Lung (tissue), 17 donors: ENCODE measurements at places on chromosomes 6 and 20. TPM values are rescaled to one million over a fixed set of nuclear protein-coding genes. Genes with fewer than 3 reads are reported as not detected.

DNA sequence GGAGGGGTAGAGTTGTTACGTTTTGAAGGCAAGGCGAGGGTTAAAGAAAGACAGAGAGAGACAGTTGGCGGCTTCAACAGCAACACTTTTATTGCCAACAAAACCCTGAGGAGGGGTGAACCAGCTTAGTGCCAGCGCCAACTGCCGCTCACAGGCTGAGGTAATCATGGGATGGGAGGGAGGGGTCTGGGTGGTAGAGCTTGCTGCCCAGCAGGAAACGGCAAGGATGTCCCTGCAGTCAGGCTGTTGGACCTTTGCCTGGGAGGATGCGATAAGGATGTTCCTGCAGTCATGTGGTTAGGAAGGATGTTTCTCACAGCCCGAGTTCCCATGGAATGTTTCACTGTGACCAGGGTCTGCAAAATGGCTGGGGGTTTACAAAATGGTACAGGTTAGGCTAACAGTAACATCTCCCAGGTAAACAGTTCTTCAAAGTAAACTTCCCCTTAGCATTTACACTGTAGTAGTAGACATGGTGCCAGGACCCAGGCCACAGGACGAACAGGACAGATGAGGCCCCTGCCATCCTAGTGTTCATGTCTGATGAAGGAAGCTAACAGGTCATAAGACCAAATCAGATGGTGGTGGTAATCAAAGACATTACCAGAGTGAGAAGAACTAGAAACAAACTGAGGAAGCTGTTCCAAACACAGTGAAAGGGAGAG, 647.3 kb upstream of the DEFB115 start:
- DNase-seq, result no peak

DNA sequence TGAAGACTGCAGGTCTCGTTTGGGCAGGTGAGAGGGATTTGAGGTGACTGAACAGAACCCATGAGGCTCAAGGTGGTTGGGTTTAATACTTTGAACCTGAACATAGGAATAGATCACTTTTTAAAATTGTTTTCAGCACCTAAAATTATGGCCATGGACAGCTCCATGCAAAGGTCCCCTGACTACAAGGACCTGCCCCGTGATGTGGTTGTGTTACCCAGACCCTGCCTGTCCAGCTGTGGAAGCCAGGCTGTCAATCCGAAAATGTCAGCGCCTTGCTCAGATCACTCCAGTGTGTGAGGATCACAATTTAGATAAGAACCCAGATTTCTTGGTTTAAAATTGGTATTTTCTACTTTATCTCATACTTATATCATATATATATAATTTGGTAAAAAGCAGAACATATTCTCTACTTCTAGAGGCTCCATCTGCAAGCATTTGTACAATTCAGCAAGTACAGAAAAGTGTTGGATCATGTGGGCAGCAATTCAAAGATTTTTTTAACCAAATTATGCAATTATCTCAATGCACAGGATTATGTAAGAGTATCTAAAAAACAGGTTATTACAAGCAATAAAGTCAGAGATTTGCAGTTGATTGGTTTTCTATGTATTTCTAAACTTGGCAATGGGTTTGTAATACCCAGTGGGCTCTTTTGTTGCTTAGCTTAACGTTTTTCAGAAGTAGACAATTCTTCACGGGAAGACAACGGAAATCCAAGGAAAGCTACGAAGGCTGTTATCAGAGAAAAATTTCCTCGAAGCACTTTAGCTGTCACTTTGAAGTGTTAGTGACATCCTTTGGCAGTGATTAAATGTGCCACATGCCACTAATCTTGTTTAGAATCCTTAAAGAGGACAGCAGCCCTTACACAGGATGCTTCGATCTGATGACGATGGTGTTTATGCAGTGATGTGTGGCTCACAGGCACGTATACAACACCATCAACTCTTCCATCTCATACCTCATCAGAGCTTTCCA, 24.1 kb upstream of the RPS6KA2 start:
- DNase-seq, result peak; percentile 40

GRCh38 chr20:22512911-22513489, 71.4 kb downstream of the FOXA2 start:
- DNase-seq, result no peak

DNA sequence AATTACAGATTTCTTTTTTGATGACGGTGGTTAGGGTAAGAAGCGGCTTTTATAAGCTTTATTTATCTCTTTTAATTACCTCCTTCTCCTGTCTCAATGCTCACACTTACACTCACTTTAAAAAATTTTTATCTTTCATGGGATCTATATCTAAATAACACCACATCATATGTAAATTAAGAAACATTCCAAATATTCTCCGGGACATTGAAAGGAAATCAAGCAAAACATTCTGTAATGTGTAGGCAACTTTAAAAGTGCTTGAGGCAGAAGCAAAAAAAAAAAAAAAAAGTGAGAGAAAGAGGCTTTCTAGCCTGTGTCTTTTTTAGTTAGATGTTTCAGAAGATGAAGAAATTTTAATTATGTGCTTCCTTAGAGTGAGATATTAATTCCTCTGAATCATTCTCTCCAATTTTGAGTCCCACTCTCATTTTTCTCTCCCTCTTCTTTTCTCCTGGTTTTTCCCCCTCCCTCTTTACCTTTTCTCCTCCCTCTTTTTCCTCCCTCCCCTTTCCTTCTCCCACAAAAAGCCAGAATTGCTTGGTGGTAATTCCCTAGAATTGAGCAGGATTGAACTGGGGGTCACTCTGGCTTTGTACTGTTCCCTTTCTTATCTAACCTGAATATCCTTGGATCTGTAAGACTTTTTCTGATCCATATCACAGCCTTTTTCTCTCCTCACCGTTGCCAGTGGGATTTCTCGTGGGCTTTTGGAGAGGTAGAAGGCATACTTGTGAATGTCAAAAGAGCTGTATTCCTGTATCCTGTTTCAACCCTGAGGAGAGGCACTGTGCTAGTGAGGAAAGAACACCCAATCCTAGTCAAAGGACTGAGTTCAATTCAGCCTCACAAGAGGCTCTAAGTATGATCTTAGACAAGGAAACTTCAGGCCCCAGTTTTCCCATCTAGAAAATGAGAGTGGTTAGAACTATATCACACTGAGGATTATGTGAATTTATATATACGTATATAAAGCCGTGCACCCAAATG, 30.4 kb downstream of the KCNQ5 start:
- DNase-seq, result no peak

DNA sequence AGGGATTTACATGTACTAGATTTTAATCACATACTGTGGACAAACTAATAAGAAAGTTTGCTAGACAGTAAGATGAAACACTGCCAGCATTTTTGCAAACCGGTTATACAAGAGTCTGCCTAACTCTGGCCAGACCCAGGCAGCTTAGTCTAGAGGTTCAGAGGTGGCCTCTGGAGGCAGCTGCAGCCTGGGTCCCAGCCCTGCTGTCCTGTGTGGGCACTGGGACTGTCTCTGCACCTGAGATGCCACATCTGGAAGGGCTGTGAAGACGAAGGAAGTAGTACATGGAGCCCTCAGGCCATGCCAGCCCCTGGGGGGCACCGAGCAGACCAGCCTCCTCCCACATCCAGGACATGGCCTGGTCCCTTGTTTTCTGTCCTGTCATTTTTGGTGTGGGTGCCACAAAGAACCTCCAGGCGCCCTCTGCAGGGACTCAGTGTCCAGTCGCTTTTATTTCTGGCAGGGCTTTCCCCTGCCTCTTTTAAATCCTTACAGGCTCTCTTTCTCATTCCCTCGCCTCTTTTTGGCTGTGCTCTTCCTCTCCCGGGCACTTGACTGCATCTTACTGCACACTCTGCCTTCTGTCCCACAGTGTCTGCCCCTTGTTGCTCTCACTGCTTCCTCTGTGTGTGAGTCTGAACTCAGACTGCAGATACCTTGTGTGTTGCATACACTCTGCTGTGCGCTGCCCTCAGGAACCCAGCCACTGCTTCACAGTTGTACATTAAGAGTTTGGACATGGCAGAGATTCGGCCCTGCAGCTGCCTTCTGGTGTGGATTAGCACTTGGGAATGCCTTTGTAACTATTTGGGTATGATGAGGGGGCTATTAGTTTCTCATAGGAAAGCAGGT, 216.7 kb downstream of the ZDHHC14 start:
- peak; percentile 77 for DNase-seq

- no peak for DNase-seq
These were observed 1.8 kb downstream of the REV3L start for GRCh38 chr6:111480988-111481822.

DPPA5 gene
- total RNA-seq, result not detected

PPP1R10 gene
- 36.9 TPM for total RNA-seq
